SJSA1 (cell line): ENCODE measurements at places on chromosomes 7 and 10. TPM values are rescaled to one million over a fixed set of nuclear protein-coding genes. Genes with fewer than 3 reads are reported as not detected.

DNA sequence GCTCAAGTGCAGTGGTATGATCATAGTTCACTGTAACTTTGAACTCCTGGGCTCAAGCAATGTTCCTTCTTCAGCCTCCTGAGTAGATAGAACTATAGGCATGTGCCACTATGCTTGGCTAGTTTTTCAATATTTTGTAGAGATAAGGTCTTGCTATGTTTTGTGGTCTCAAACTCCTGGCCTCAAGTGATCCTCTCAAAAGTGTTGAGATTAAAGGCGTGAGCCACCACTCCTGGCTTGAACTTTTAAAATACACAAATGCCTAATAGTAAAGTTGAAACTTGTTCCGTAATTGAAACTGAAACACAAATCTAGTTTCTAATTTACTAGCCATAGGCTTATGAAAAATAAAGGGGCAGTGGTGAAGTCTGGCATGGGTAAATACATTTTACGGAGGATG lies 65.7 kb downstream of the AP3M1 start:
- DNase-seq = no peak

DNA sequence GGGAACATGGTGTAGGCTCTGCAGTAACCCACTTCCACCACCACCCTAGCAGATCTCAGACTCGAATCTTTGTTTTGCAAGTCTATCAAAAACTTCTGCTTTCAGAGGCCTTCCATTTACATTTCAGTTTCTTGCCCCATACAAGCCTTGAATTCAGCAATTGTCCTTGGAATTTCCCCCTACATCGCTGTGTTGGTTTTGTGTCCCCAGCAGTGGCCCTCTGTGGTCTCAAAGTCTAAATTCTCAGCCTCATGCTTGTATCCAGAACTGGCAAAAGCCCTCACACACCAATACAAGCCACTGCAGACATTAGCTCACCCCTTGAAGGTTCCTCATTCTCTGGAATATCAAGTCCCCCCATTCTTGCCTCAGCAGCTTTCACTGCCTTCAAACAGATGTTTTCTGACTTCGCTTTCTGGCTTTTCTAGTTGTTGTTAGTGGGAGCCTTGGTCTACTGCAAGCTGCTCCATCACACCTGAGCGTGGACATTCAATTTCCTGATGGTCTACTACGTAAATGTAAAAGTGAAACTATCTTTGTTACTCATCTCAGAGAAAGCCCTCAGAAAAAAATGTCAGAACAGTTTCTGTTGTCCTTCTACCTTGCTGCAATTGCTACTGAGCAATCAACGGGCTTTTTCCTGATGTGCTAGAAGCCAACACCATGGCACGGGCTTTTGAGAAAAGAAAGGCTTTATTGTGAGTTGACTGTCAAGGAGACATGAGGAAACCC lies 1.8 kb upstream of the NUB1 start:
- DNase-seq = peak; percentile 9

- peak; percentile 26 for DNase-seq
Measured at GRCh38 chr10:42975005-42975493, 101.8 kb upstream of the RET start.

GRCh38 chr7:28350662-28351061 lies 61.7 kb upstream of the CREB5 start:
- DNase-seq = no peak

GRCh38 chr7:23470330-23471105 lies at the start of gene IGF2BP3:
Gene IGF2BP3 (minus strand): TSS chr7:23470491. CDS start chr7:23470110, 381 bp downstream.
- DNase-seq = peak; percentile 98

GRCh38 chr7:102874166-102874829 lies 38.5 kb upstream of the LRRC17 start:
- DNase-seq = peak; percentile 61

DNA sequence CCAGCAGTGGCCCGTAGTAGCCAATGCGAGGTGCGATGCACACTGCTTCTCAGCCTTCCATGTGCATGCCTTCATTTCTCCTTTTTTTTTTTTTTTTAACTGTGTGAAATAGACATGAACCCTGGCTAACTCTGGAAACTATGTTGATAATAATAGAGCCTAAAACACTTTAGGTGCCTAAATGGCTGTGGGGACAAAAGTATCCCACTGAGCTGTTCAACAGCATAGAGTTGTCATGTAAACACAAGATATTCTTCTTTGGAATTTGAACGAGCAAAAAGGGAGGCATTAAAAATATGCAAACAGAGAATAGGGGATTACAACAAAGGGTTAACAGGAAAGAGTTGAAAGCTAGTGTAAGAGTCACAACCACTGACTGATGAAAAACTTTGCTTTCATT lies 162.1 kb upstream of the NOBOX start:
- DNase-seq = no peak

DNA sequence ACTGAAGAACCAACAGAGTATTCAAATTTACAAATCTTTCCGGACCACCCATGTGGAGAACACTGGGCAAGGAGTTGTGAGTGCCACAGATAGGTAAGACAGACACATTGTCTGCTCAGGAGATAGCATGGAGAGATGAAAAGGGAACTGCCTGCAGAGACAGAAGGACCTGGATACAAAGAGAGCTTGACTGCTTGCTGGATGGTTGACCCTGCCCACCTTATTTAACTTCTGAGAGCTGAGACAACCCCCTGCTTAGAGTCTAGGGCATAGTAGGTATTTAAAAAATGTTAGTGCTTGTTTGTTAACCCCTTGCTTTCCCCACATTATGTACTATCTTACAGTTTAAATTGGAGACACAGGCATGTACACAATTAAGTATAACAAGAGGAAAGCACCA lies 314.1 kb downstream of the THSD7A start:
- DNase-seq = no peak

- no peak for DNase-seq
Measured at GRCh38 chr7:2483494-2483893, 7.3 kb upstream of the GRIFIN start.

- no peak for DNase-seq
Measured at GRCh38 chr10:121617176-121617575, 18.9 kb upstream of the FGFR2 start.

DNA sequence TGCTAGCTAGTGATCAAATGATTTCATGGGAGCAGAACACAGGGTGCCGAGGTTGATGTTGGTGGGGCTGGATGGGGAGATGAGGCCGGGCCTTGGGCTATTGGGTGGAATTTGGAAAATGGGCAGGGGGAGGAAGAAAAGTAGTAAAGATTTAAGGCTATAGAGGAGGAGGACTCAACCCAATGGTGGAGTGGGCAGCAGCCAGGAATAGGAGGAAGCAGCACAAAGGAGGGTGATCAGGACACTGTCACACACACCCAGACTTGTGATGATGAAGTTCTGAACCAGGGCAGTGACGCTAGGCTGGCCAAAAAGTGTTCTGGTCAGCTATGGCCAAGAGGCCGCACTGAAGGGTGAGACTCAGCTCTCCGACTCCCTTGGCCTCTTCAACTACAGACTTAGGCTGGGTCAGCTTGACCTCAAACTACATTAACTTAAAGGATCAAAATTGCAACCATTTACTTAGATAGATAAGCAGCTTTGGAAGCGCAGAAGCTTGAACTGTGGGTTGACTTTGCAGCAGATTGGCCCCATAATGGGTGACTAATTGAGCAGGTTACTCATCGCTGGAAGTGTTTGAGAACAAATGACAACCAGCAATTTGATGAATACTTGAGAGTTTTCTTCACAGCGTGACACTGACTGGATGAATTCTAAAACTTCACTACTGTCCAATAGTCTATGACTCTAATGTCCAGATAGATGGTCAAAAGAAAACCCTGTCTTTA lies 29.4 kb upstream of the GPR26 start:
- DNase-seq = no peak

- DNase-seq = no peak
Measured at GRCh38 chr10:73647875-73648651, 6.8 kb upstream of the MYOZ1 start.

DNA sequence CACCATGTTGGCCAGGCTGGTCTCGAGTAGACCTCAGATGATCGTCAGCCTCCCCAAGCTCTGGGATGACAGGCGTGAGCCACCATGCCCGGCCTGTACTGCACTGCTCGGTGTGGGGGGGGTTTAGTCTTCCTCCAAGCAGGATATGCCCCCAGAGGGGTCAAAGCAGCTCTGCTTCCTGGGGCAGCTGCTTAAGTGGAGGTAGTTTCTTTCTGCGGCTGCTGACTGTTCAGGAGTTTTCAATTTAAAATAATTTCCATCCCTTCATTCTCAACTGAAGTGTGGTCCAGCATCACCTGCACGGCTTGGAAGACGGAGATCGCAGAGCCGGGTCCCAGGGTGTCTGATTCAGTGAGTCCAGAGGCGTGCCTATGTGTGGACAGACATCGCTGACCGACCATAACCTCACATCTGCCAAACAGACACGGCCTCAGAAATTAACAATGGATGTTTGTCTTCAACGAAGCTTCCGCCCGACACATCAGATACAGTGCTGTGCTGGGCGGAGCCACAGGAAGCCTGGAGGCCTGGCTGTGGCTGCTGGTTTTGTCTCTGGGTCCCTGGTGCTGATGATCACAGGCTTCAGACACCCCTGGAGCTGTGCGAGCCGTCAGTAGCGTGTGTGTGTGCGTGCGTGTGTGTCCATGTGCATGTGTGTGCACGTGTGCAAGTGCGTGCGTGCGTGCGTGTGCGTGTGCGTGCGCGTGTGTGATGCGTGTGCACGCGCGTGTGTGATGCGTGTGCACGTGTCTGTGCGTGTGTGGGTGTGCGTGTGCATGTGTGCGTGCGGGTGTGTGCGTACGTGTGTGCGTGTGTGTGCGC lies 226.5 kb upstream of the PITRM1 start:
- DNase-seq = peak; percentile 39

DNA sequence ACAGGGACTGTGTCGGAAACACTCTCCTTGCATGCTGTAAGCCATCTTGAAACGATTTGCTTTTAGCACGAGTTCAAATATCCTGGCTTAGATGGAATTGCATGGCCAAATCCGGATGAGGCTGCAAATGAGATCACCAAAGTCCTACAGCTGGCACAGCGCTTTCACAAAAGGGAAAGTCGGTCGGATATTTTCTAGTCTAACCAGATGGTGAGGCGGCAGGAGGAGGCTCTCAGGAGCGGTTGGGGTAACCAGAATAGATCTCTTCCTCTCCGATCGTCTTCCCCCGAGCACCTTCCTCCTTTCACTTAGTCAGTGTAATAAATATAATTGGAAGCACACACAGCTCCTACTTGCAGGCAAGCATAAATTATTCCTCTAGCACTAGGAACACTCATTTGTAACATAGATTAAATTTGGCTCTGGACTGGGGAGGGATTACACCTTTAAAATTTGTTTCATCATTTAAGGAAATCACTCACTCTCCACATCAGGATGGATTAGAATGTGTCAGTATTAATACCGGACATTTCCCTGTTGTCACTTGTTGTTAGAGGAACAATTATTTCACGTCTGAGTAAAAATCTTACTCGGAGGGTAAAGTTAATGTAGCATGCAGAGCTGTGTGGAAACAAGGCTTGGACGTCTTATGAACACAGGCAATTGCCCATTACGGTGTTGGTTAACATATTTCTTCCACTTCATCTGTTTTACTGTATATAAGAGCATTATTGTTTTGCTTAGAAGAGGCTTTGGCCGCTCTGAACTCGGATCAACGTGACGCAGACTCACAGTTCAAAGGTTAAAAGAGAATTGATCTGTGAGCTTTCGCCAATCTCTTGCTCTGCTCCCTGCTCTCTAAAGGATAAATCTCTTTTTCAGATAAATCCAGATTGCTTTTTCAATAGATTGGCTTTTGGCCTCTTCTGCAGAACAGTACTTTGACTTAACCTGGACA lies 857.9 kb downstream of the TYW1 start:
- no peak for DNase-seq

GRCh38 chr7:50308203-50308531 lies 3.7 kb downstream of the IKZF1 start:
- no peak for DNase-seq

DNA sequence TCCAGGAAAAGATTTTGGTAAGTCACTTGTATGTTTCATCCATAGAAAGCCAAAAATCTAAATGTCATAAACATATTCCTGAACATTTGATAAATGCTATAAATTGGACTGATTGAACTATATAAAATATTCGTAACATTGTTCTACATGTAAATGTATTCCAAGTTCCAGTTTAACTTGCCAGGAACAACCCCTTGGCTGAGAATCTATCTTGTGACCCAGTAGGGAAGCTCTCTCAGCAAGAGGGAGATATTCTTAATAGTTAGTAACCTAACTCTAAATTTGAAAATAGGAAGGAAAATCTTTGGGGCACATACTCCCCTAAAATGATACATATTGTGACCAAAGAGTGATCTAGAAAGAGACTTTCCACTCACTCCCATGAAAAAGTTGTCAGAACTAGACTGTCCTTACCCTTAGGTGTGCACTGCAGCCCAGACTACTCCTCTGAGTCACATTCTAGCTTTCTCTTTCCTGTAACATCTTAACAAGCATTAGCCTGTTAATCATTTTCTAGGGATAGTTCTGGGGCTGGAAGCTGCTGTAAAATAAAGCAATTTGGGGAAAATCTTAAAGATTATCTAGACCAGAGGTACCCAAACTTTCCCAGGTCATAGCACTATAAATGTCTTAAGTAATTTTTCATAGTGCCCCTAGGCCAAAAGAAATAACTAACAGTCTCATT lies 73.7 kb upstream of the SKAP2 start:
- DNase-seq = no peak

GRCh38 chr10:110179220-110179619 lies 28.2 kb upstream of the MXI1 start:
- DNase-seq = no peak

- no peak for DNase-seq
Measured at GRCh38 chr10:123965973-123966895, 74.6 kb upstream of the CPXM2 start.

DNA sequence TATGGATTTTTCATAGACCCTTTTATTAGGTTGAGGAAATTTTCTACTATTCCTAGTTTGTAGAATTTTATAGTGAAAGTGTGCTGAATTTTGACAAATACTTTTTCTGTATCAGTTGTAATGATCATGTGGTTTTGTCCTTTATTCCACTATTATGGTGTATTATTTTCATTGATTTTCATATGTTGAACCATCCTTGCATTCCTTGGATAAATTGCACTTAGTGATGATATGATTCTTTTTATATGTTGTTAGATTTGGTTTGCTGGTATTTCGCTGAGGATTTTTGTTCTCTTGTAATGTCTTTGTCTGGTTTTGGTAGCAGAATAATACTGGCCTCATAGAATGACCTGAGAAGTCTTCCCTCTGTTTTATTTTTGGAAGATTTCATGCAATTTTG lies 140.6 kb upstream of the CDK6 start:
- no peak for DNase-seq

DNA sequence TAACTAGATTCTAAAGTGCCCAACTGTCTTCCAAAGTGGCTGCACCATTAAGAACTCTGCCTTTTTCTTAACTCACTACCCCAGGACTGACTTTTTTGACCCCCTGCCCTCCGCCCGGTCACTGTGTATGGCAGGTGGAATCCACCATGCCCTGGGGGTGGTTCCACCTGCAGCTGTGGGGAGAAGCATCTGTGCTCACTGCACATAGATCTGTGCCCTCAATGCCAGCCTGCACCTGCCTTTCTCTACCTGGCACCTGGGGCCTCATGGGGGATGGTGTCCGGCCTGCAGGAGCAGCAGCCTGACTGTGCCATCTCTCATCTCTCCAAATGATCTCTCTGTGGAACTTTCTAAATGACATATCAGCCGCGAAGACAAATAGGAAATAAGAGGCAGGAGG lies 353.5 kb downstream of the PAXIP1 start:
- no peak for DNase-seq

NME8 gene
- not detected in 2 replicates for total RNA-seq

DPP6 gene
- total RNA-seq = not detected in 2 replicates

ELMO1 gene
- total RNA-seq = not detected in 2 replicates

ORAI2 gene
- total RNA-seq = 18.3 and 27.0 TPM in 2 replicates

SEMA4G gene
- 0.42 and 0.88 TPM in 2 replicates for total RNA-seq

MUC12 gene
- total RNA-seq = not detected in 2 replicates

CPA2 gene
- not detected in 2 replicates for total RNA-seq
